ENCODE measurements at places on chromosomes 6 and 20.

DNA sequence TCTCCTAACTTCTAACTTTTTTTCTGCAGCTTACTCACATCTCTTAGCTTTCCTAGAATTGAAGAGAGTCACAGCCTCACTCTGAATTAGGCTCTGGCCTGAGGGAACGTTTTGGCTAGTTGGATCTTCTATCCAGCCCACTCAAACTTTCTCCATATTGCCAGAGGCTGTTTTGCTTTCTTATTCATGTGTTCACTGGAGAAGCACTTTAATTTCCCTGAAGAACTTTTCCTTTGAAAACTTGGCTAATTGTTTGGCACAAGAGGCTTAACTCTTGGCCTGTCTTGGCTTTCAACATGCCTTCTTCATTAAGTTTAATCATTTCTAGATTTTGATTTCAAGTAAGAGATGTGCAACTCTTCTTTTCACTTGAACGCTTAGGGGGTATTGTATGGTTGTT, 138.2 kb upstream of the PLCB4 start:
- no peak for DNase-seq

DNA sequence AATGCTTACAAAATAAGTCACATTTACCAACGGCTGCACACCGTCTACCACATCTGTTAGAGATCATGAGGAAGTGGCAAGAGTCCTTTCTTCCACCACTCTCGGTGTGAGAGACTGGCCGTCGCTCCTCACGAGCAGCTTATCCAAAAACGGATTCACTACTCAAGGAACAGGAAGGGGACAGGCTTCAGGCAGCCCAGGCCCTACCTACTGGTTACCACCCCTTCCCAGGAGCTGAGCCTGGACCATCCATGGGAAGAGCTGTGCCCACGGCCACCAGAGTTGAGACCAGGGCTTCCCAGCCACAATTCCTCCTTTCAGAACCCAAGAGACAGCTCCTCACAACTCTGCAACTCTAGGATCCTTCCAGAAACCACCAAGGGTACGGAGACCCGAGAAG, 37.0 kb downstream of the FOXF2 start:
- DNase-seq, result no peak

GRCh38 chr6:24497254-24497970, 2.6 kb downstream of the ALDH5A1 start:
- no peak for DNase-seq

DNA sequence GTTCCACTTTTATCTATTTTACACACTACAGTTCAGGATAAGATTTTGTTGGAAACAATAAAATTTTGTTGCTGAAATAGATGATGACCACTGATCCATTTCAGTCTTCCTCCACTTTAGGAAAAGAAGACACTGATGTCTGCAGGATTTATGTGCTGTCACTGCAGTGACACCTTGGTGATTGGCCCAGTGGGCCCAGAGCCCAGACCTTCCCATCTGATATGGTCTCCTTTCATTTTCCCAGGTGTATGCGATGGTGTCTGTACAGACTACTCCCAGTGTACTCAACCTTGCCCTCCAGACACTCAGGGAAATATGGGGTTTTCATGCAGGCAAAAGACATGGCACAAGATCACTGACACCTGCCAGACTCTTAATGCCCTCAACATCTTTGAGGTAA, 19.6 kb upstream of the ADGRF4 start:
- no peak for DNase-seq

GRCh38 chr20:54062812-54063280, 7.5 kb downstream of the BCAS1 start:
- peak; percentile 52 for DNase-seq

- DNase-seq, result no peak
Measured at GRCh38 chr6:136371959-136372358, 82.3 kb upstream of the BCLAF1 start.

Measured in NCI-H2227 treated with DMSO at 0.1 percent for 48 hours (cell line).